Endothelial cell of umbilical vein (primary cell): ENCODE measurements at places on chromosomes 4 and X. TPM values are rescaled to one million over a fixed set of nuclear protein-coding genes. Genes with fewer than 3 reads are reported as not detected.

Gene FHIP1A
- 0.13 and 0.19 TPM in 2 replicates for polyA plus RNA-seq

GRCh38 chr4:36325926-36326325, 44.5 kb downstream of the DTHD1 start:
- H3K27me3 ChIP-seq, result no peaks in the 10 kb centered on the region
- H3K4me3 ChIP-seq, result no peak overlapping the region
- DNase-seq, result no peak
- no peaks in the 10 kb centered on the region for H3K4me1 ChIP-seq
- H3K27ac ChIP-seq, result no peak overlapping the region

DNA sequence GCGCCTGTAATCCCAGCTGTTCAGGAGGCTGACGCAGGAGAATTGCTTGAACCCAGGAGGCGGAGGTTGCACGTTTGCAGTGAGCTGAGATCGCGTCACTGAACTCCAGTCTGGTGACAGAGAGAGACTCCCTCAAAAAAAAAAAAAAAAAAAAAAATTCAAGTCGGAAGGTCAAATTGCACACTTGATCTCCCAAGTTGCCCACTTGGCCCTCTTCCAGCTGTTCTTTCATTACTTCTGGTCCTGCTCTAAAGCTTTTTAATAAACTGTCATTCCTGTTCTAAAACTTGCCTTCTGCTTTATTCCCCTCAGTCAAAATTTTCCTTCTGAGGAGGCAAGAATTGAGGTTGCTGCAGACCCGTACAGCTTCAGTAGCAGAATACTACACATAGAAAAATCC, 2358.0 kb downstream of the ARAP2 start:
- DNase-seq, result no peak
- no peak overlapping the region for H3K4me3 ChIP-seq
- H3K27ac ChIP-seq, result no peak overlapping the region
- H3K4me1 ChIP-seq, result no peaks in the 10 kb centered on the region

- no peak overlapping the region for H3K4me3 ChIP-seq
- H3K4me1 ChIP-seq, result no peaks in the 10 kb centered on the region
- H3K36me3 ChIP-seq, result peaks cover 2% of the 10 kb centered on the region
- peak; percentile 73 for DNase-seq
Measured at GRCh38 chr4:75916091-75916661, 13.9 kb upstream of the PPEF2 start.

DNA sequence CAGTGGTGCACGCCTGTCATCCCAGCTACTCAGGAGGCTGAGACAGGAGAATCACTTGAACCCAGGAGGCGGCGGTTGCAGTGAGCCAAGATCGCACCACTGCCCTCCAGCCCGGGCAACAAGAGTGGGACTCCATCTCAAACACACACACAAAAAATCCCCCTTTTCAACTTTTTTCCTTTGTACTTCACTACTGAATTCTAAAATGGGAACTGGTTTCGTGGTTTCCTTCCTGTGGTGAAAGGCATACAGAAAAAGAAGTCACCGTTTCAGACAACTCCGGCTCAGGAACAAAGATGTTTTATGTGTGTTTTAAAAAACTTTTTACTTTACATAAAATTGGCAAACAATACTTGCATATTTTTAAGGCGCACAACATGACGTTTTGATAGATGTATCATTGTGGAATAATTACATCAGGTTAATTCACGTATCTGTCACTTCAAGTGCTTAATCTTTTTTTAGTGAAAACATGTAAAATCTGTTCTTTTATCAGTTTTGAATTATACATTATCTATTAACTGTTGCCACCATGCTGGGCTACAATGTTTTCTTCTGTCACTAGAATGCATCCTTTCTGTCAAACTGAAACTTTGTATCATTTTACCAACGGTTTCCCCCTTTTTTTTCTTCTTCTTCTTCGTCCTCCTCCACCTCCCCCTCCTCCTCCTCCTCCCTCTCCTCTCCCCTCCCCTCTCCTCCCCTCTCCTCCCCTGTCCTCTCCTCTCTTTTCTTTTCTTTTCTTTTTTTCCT, 186.0 kb downstream of the CRLF2 start:
- H3K27me3 ChIP-seq, result no peaks in the 10 kb centered on the region
- H3K4me3 ChIP-seq, result no peak overlapping the region
- no peaks in the 10 kb centered on the region for H3K4me1 ChIP-seq
- no peak for DNase-seq
- H3K36me3 ChIP-seq, result no peaks in the 10 kb centered on the region

Gene SH3RF1
- polyA plus RNA-seq, result 16.2 and 16.7 TPM in 2 replicates

Gene MCF2
- not detected in 2 replicates for polyA plus RNA-seq

Gene MMRN1
- polyA plus RNA-seq, result 93.9 and 143 TPM in 2 replicates

DNA sequence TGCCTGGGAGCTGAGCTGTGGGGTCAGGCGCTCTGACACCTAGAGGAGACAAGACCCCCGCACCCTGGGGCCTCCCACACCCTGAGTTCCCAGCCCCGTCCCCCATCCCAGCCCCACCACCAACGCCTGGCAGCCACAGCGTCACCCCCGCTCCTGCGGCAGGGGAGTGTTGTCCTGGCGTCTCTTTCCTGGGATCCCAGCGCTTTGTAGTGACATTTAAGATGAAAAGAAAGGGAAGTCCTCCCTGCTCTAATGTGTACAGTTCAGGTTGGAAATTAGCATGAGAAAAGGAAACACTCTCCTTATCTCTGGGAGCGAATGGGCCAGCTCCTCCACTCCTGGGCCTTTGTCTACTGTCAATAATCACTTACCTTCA, 112.1 kb downstream of the FAM53A start:
- H3K4me1 ChIP-seq, result no peaks in the 10 kb centered on the region
- no peak overlapping the region for H3K4me3 ChIP-seq
- no peak for DNase-seq
- H3K27ac ChIP-seq, result no peak overlapping the region
- no peaks in the 10 kb centered on the region for H3K36me3 ChIP-seq

- H3K27me3 ChIP-seq, result no peaks in the 10 kb centered on the region
- DNase-seq, result peak; percentile 85
- peaks cover 6% of the 10 kb centered on the region for H3K4me1 ChIP-seq
- H3K27ac ChIP-seq, result no peak overlapping the region
- H3K36me3 ChIP-seq, result no peaks in the 10 kb centered on the region
- no peak overlapping the region for H3K4me3 ChIP-seq
Measured at GRCh38 chr4:21726255-21726815, 222.2 kb downstream of the KCNIP4 start.

GRCh38 chr4:91958596-91958995, 345.2 kb upstream of the GRID2 start:
- no peak overlapping the region for H3K4me3 ChIP-seq
- H3K27me3 ChIP-seq, result no peaks in the 10 kb centered on the region
- H3K4me1 ChIP-seq, result no peaks in the 10 kb centered on the region
- H3K36me3 ChIP-seq, result no peaks in the 10 kb centered on the region
- DNase-seq, result no peak

- H3K36me3 ChIP-seq, result no peaks in the 10 kb centered on the region
- no peak overlapping the region for H3K4me3 ChIP-seq
- H3K27ac ChIP-seq, result no peak overlapping the region
- peaks cover 7% of the 10 kb centered on the region for H3K27me3 ChIP-seq
- H3K4me1 ChIP-seq, result peaks cover under 1% of the 10 kb centered on the region
Measured at GRCh38 chrX:155876704-155877103, 4.4 kb upstream of the VAMP7 start.

DNA sequence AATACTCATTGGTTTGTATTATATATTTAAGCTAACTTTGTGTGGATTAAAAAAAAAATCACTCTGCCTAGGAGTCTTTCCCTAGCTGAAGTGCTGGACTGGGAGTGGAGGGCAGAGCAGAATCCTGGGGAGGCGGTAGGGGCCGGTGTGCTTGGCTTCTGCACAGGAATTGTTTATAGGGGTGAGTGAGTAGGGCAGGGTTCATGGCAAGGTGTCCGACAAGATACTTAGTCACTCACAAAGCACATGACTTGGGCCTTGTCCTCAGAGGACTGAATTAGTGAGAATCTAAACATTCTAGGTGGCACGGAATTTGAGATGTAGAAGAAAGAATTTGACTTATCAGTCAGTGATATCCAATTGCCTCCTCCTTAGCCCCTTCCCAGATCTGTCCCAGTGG, 32.2 kb downstream of the FNIP2 start:
- H3K27me3 ChIP-seq, result no peaks in the 10 kb centered on the region
- peaks cover 5% of the 10 kb centered on the region for H3K4me1 ChIP-seq
- no peaks in the 10 kb centered on the region for H3K36me3 ChIP-seq
- no peak for DNase-seq
- no peak overlapping the region for H3K27ac ChIP-seq
